ENCODE measurements at places on chromosomes 2 and 18.

DNA sequence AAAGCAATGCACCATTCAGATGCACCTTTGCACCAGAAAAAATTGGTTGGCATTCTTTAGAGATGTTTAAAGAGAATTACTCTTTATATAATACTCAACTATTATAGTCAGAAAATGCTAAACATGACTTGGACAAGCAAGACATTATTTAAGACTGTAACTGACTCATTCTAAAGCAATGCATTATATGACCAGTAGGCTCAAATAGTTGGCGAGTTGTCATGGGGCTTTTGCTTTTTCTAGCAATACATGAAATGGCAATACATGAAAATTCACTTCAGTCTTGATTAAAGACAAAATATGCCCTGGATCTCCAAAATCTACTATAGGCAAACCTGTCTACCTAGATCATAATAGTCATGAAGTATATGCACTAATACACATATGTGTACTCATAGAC lies 216.9 kb upstream of the VWC2L start:
- DNase-seq = no peak

DNA sequence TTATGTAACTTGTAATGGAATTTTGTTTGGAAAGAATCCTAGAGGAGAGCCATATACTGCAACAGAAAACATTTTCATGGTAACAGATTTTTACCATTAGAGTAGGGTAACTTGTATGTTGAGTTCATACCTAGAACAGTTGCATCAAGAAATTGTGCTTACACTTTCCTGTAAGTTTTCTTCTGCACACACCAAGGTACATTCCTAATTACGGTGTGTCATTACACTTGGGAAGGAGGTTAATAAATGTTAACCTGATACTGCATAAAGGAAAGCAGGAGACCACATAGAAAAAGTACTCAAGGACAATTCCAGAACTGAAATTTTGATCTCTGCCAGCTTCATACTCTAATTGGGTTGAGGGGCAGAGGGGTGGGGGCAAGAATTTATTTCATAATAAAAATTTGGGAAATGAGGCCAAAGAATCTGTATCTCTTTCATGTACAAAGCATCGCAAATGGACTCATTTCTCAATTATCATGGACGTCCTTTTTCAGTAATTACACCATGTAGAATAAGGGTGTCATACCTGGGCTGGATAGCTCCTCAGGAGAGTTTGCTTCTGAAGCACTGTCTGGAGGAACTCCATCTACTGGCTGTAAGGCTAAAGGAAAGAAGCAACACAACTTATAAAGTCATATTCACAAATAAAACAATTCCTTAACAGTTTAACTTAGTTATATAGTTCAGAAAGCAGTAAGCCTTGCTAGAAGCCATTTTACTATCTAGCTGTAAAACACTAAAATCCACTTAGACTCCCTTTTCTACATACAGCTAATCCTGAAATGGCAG lies 82.8 kb upstream of the GRB14 start:
- DNase-seq = no peak

- DNase-seq = no peak
Measured at GRCh38 chr18:64488698-64489097, 339.8 kb upstream of the LINC00305 start.

GRCh38 chr2:46448641-46449040 lies 30.7 kb upstream of the TMEM247 start:
- no peak for DNase-seq

GRCh38 chr2:229223107-229223506 lies 48.0 kb downstream of the PID1 start:
- DNase-seq = no peak

DNA sequence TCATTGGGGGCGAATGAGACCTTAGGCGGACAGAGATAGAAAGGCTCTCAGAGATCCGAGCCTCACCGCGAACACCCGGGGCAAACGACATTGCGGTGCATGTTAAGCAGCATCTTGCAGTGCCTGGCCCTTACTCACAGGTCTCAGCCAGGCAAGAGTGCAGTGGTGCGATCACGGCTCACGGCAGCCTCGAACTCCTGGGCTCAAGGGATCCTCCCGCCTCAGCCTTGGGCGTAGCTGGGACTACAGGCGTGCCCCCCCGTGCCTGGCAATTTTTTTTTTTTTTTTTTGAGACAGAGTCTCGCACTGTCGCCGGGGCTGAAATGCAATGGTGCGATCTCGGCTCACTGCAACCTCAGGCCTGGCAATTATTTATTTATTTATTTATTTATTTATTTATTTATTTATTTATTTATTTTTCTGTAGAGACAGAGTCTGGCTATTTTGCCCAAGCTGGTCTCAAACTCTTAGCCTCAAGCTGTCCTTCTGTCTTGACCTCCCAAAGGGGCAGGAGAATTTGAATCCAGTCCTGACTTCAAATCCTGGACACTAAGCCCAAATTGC lies 1.3 kb downstream of the LAMA3 start:
- no peak for DNase-seq

DNA sequence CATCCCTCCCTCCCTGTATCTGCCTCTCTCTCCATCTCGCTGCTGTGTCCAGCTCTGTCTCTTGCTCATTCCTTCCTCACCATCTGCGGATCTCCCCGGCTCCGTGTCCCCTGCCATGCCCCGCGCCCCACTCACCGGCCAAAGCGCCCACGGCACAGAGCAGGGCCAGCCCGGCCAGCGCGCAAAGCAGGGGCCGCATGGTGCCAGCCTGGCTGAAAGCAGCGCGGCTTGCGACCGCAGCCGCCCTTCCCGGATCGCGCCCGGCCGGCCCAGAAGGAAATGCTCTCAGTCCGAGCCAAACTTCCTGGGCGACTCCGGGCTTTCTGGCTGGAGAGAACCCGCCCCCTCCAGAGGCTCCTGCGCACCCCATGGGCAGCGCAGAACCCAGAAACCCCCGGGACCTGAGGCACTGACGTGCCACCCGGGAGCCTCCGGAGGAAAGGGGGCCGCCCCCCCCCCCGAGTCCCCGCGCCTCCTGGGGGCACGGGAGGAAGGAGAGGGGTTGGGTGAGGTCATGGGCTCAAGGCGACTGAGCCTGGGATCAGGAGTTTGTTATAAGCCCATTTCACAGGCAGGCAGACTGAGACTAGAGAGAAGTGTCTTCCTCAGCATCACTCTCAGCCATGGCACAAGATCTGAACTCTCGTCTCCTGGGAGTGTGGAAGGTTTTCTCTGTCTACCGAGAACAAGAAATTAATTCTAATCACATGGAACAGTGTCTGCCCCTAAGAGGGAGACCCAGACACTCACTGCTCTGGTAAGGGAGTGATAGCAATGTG lies 45.2 kb upstream of the RAB6C start:
- no peak for DNase-seq

- DNase-seq = no peak
Measured at GRCh38 chr2:118045286-118045685, 31.4 kb upstream of the CCDC93 start.

DNA sequence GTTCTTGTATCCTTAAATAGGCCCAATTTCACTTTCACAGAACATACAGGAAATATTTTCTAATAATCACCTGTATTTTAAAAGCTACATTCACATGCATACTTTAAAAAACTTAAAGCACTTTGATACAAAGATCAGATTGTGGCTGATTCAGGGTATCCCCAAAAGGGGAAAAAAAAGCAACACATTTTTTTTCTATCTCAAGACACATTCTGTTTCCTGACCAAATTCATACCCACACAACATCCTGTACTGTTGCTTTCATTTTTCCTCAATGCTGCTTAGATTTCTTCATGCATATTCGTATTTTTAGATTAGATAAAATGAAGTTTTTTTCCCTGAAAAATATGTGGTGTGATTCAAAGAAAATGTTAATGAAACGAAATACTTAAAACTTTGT lies 122.5 kb downstream of the TMEFF2 start:
- no peak for DNase-seq

Measured in anterior cingulate cortex (tissue), 58 donors.